ENCODE measurements at places on chromosomes 7 and 10.
A peak's percentile ranks its signal among the peaks of the same experiment; 100 is the strongest.

DNA sequence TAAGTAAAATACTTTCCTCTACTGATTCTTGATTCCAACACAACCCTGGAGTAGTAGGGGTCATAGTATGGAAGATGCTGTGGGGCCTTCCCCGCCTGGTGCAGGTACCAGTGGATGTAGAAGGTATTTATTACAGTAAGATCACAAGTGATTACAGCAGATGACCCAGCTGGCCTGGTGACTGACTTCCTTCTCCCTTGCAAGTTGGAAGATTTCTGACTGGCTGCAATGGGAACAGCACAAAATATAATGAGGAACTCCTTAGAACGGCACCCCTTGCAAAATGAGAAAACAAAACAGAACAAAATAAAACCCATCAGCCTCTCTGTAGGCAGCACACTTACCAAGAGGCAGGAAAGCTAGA is 61.7 kb upstream of the TARP start:
- no peak for DNase-seq

DNA sequence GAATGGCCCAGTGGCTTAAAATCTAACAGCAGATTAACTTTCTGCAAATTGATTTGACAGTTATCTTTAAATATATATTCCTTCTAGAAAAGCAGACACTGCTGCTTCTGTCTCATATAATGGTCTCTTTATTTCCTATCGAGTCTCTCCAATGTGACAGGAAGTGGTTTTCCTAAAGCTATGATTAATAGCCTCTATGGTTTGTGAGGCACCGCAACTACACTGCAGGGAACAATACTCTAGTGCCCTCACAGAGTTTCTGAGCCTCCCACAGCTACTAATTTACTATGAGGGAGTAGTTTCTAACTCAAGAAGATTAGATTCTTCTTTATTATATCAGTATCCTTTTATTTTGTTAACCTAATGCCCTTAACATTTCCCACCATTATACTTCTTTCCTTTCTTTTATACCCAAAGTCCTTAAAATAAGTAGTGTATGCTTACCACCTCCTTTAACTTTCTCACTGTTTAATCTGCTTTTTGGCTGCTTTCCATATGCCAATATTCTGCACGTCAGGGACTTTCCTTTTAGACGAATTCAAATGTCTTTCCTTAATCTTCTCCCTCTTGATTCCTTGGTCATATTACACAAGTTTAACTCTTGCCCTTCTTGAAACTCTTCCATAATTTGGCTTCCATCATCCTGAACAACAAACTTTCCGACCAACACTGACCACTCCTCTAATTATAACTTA is 23.8 kb upstream of the AHR start:
- DNase-seq, result no peak

DNA sequence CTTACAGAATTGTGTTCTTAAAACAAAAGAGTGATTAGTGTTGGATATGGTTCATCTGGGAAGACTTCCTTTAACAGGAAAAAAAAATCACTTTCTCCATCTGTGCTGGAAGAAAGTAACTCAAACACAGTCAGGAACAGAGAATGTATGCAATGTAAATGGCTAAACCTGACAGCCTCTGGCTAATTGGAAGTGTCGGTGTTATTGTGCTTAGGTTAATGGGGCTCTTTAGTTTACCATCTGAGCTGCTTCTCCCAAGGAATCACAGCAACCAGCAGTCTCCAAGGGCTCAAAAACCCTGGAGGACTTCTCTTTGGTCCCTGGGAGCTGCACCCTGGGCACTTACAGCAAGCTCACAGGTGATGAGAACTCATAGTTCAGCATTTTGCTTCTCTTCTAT is 724.5 kb downstream of the LRMDA start:
- DNase-seq, result no peak

GRCh38 chr10:3400348-3400747 is 227.8 kb upstream of the PITRM1 start:
- no peak for DNase-seq

DNA sequence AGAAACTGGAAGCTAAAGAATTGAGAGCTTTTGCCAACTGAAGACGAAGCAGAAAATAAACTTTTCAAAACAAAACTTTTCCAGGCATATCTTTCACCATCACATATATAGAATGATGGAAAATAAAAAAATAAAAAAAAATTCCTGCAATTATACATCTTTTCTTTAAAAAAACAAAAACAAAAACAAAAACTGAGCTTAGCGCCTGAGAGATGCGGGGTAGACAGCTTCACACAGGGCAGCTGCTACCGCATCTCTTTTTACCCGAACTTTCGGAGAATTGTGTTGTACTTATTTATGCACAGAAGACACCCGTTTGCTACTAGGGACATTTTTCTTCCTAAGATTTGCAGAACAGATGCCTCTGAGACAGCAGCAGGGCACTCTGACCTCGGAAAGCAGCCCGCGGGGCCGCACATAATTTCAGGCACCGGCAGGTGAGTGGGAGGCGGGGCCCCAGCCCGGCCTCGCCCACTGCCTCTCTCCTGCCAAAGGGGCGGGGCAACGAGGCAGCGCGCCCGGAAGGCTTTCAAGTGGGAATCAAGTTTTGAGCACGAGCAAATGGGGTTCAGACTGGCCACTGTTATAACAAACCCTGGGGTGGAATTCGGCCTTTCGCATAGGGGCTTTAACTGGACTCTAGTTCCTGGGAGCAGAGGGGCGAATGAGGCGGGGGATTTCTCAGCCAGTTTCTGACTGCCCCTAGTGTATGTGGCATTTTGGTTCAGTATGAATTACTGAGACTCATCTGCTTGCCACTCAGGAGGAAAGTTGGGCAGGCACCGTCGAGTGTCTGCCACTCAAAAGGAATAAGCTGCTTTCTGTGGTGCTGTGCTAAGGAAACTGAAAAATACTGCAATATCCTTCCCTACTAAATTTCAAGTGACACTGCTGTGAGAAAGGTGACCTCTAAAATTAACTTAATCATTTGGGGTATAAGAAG is 18.5 kb upstream of the FAM133B start:
- DNase-seq, result peak; percentile 59

DNA sequence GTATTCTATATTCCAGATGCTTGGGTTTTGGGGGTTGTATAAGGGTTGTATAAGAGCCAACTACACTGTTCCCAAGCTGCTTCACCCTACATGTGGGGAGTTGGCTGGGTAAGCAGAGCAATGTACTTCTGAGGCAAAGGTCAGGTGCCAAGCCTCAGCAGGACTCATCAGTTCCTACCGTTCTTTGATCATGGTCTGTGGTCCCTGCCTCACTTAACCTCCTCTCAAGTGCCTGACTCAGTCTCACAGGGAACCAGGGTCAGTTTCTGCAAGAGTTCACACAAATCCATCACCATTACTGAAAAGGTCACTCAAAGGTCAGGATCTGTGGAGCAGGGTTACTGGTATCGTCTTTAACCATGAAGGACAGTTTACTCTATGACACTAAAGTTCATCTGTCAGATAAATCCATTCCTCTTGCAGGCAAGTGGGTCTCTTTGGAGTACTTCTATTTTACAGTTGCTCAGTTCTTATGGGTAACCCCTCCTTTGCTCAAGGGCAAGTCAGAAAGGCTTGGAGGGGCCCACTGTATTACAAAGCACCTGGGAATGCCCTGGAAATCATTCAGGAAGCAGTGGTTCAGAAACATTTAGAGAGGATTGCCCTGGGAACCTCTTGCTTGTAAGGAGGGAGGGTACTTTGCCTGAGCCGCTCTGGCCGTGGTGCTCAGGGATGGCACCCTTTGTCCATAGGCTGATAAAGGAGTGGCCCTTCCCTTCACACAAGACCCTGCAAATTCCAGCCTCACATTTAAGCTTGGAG is 184.3 kb upstream of the CDCA7L start:
- no peak for DNase-seq

DNA sequence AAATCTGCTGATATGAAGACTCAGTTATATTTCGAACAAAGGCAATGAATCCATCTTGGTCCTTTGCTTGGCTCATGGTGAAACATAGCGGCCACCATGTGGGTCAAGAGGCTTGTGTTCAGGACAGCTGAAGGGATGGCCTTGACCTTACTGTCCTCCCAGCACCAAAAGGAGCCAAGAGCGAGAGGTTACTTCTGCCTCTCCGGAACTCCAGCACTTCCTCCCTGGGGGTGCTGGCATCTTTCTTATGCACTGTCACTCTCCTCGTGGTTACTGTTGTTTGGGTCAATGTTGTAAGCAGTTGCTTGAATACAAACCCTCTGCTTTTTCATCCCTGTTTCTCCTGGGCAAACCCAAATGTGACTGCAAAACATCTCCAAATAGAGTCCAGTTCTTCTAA is 100.6 kb downstream of the RBM20 start:
- DNase-seq, result no peak
